ENCODE measurements at places on chromosomes 16 and 17. TPM values are rescaled to one million over a fixed set of nuclear protein-coding genes. Genes with fewer than 3 reads are reported as not detected.

CCDC154 gene
- 1.5 TPM for total RNA-seq

CDH13 gene
- not detected for total RNA-seq

GRCh38 chr16:1772362-1772907 lies at the start of gene EME2:
TSS of gene EME2 (plus strand) at chr16:1772810. CDS start at chr16:1773228, 418 bp downstream.
- DNase-seq, result peak; percentile 16

GRCh38 chr17:64236827-64237403 lies 26.1 kb downstream of the TEX2 start:
- DNase-seq, result peak; percentile 37

GRCh38 chr17:57773557-57773956 lies 28.5 kb upstream of the CCDC182 start:
- no peak for DNase-seq

DNA sequence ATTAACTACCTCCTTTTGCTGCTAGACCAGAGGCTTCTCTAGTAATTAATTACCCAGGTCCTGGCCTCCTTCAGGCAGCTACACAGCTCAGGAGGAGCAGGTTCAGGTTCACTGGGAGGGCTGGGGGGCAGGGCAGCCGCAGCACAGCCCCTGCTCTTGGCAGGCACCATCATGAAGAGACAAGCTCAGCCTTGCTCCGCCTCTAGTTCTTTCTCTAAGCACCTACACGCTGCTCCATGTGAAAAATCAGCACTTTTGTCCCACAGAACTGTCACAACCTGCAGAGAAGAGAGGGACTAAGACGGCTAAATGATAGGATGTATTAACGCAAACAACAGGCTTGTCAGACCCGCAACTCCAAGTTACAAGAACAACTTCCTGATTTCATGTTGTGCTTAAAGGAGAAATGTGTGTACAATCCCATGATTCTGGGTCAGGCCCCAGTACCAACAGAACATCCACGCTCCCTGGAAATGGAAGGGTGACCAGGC lies 53.4 kb downstream of the GRB2 start:
- no peak for DNase-seq

- DNase-seq, result no peak
These were observed 77.0 kb downstream of the MRC2 start for GRCh38 chr17:62704381-62704971.

GRCh38 chr17:73228748-73229236 lies 32.9 kb downstream of the CPSF4L start:
- DNase-seq, result peak; percentile 63

DNA sequence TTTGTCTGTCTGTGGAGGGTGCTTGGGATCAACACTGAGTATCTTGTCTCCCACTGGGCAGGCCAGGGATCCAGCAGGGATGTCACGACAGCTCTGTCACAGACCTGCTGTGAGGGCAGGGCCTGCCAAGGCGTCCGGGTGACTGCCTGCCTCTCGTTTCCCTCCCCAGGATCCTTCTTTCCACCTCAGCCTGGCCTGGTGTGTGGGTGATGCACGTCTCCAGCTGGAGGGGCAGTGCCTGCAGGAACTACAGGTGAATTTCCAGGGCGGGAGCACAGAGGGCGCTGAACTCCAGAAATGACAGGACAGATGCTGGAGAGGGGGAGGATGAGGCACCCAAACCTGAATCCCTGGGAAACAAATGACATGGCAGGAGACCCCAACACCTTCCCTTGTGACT lies 6.8 kb upstream of the MMP15 start:
- DNase-seq, result no peak

All from HepG2 (cell line).